ENCODE measurements at places on chromosomes 16 and 17.
A peak's percentile ranks its signal among the peaks of the same experiment; 100 is the strongest.

GRCh38 chr17:3982541-3983017 lies 18.3 kb upstream of the ATP2A3 start:
- DNase-seq: peak; percentile 17

GRCh38 chr16:12992066-12992465 lies 90.7 kb downstream of the SHISA9 start:
- no peak for DNase-seq

DNA sequence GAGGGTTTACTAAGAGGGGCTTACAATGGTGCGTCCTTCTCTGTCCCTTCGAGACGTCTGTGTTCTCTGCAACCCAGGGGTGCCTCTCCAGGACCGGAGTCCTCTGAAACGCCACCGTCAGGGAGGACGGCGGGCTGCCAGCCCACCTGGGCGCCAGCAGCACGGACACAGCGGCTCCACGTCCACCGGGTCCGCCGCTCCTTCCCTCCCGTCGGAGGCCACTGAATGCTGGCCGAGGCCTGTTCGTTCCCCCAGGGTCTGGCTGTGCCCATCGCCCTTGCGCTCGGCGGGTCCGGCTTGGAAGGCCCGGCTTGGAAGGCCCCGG lies 403 bp downstream of the TEPSIN start:
- DNase-seq: no peak

- DNase-seq: no peak
These were observed 17.7 kb downstream of the TNS4 start for GRCh38 chr17:40483679-40484078.

GRCh38 chr17:40371261-40371929 lies 6.9 kb upstream of the GJD3 start:
- DNase-seq: no peak

DNA sequence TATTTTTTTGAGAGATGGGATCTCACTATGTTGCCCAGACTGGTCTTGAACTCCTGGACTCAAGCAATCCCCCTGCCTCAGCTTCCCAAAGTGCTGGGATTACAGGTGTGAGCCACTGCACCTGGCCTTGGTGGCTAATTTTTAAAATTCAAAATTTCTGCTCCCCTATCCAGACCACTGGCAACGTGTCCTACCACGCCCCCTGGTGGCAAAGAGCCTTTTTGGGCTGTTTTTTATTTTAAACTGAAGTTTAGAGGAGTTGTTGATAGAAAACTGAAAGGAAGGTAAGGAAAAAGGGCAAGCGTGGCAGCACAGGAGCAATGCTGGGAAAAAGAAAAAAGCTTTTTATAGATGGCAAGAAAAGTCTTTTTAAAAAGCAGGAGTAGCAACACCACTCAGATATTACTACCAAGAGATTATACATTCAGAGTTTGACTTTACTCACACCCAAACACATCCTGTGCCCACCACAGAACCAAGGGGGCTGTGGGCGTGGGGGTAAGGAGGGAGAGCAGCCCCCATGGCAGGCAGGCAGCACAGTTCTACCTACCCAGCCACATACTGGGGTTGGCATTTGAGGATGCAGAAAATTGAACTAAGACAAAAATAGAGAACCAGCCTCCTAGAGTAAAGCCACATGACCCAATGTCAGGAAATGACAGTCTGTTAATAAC lies 4.2 kb upstream of the MXRA7 start:
- peak; percentile 81 for DNase-seq

DNA sequence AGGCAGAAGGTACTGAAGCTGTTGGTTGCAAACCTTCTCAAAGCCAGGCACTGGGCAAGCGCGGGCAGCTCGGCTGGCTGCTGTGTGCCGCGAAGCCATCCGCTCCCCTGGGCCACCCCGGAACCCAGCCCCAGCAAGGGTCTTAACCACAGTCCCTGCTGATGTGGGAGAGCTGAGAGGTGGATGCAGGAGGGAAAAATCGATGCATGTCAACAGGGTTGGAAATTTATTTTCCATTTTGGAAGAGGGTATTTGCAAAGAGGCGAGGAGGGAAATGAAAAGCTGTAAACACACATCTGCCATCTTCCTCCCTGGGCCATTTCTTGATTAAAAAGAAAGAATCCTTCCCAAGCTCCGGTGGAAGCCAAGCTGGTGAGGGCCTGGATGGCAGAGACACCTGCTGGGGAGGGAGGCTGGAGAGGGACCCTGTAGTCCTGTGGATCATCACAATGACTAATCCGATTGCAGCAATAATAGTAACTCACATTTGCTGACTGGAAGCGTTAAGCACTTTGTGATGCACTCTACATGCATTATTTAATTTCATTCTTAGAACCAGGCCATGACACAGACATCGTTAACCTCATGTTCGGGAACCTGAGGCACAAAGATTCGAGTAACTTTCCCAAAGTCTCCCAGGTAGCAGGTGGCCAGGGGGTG lies 13.9 kb upstream of the TBX2 start:
- DNase-seq: no peak

DNA sequence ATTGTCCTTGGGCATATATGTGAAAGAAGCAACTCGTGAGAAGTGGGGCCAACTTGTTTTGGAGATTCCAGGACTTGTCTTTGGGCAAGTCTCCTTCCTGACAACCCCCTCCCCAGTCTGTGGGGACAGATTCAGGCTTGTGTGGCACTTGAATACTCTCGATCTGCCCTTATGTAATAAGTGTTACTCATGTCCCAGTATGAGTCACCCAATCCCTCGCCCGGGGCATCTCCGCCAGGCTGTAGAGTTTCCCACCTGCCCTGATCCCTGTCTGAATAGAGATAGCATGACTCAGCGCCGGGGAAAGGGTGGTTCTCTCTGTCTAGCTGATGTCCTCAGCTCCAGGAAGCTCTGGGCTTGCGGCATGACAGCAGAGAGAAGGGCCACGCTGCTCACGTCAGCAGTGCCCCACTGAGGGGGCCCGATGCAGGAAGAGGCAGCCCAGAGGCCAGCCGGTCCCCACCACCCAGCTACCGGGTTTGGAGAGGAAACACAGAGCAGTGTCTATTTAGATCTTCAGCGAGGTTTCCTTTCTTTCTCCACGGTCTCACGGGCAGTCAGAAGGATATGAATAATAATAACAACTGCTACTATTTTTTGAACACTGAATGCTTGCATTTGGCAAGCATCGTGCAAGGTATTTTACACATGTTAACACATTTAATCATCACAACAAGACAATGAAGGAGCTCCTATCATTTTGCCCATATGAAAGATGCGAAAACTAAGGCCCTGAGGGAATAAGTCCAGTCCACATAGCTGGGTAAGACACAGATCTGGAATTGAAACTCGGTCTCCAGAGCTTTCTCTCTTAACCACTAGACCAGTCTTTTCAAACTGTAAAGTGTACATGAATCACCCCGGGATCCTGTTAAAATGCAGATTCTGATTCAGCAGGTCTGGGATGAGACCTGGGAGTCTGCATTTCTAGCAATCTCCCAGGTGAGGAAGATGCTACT lies 426.7 kb upstream of the MAF start:
- DNase-seq: peak; percentile 52

DNA sequence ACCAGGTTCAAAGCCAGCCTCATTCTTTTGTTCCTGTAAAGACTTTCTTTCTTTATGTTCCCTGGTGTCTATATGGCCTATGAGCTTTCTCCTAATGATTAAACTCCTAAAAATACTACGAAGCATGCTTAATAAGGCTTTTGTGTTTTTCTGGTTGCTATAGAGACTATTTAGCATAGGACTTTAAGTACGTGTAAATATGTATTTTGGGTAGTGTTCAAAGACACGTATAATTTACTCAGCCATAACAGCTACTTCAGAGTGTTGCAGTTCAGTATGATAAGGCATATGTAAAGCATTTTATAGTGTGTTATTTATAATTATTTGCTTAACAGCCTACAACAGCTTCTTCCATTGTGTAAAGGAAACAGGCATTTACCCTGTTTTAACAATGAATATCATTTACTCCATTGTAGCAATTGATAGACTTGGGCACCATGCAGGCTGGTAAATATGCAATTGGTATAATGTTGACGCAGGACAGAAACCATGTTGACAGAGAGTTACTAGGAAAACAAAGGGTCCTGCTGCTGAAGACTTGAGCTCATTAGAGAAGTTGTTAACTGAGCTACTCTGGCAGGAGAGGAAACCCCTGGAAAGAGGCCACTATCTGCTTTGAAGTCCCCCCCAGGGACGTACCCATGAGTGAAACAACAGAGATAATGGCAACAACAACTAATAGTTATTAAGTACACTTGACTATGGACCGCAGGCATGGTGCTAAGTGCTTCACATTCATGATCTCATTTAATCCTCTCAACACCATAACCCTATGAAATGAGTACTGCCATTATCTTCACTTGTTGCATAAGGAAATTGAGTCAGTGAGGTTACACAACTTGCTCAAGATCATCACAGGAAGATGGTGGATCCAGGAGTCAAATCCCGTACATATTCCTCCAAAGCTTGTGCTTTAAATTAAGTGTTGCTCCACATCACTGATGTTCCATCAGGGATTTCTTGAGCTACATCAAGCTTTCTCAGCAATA lies 342.2 kb upstream of the DYNLRB2 start:
- no peak for DNase-seq

DNA sequence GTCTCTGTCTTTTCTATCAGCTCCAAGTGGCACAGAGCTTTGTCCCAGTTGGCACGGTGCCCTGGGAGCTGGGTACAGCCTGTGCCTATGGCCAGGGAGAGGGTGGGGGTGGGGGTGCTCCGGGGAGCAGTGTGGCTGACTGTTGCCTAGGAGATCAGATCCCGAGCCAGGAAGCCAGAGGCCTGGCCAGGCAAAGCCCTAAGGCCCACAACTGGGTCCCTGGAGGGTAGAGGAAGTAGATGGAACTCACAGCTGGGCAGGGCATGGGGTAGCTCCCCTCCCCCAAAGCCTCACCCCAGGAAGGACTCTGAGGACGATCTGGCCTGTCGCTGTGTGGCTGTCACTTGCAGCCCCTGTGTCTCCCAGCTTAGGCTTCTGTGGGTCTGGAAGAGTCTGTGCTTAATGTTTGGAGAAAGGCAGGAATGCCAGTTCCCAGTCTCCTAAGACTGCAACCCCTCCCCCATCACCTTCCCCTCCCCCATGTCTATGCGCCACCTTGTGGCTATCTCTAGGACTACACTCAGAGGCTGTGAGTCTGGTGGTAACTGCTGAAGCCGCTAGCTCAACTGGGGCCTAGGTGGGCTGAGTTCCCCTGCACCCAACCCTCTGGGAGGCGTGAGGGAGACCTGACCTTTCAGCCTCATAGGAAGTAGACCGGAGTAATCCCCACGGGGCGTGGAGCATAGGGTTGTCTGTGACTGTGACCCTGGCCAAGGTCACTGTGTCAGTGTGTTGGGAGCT lies 12.6 kb downstream of the THRA start:
- DNase-seq: peak; percentile 90

GRCh38 chr17:49357516-49357915 lies 4.5 kb downstream of the ZNF652 start:
- no peak for DNase-seq

GRCh38 chr17:34730816-34731215 lies 151.4 kb downstream of the TMEM132E start:
- DNase-seq: no peak

Measured in left ventricle myocardium superior (tissue), 1 donor.